Caki2 (cell line): ENCODE measurements at places on chromosomes 1 and 21.
A peak's percentile ranks its signal among the peaks of the same experiment; 100 is the strongest.

DNA sequence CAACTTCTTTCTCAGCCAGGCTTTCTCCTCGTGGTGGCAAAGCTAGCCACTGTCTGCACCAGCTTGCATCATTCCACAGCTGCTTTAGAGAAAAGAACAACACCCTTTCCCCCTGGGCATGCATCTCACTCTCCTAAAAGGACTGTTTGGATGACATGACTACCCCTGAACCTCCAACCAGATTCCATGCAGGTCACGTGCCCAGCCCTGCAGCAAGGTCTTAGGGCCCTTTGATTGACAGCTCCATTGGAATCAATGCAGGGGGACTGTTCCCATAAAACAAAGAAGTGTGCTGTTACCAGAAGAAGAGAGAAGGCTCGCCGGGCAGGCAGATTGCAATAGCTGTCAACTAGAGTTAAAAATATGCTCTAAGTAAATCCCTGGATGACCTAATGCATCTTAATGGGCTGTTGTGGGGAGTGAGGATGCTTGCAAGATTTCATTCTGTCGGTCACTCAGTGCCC lies 24.4 kb downstream of the KCNA2 start:
- no peak for DNase-seq

GRCh38 chr1:149936992-149937705 lies 470 bp upstream of the MTMR11 start:
- peak; percentile 84 for DNase-seq

- DNase-seq: no peak
Observed at GRCh38 chr1:230300322-230301301, 125.5 kb downstream of the PGBD5 start.

DNA sequence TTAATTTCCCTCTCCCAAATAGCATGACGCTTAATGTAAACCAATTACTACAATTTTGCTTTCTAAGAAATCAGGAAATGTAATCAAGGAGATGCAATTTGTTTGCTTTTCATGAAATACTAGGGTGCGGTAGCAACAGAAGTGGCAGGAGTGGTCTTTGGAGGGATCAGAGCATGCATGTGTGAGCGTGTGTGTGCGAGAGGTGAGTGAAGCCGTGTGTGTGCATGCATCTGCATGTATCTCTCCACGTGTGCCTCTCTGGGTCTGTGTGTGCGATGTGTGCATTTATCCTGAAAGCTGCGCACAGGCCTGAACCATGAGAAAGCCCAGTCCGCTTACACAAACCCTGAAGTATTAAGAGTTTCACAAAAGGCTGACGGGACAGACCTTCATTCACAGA lies 249.8 kb upstream of the C1orf174 start:
- DNase-seq: no peak
